M059J (cell line): ENCODE measurements at places on chromosomes 6 and 20. TPM values are rescaled to one million over a fixed set of nuclear protein-coding genes. Genes with fewer than 3 reads are reported as not detected.
A peak's percentile ranks its signal among the peaks of the same experiment; 100 is the strongest.

The SNPH gene
- total RNA-seq: 4.0 and 9.9 TPM in 2 replicates

The KIAA0408 gene
- total RNA-seq: 2.2 and 3.0 TPM in 2 replicates

The SMPDL3A gene
- total RNA-seq: 3.1 and 7.2 TPM in 2 replicates

The ABCC10 gene
- total RNA-seq: 11.7 and 16.5 TPM in 2 replicates

The GUCA1A gene
- not detected in 2 replicates for total RNA-seq

The VIP gene
- not detected in 2 replicates for total RNA-seq

The SMLR1 gene
- total RNA-seq: not detected in 2 replicates

The HSPA1A gene
- 163 and 238 TPM in 2 replicates for total RNA-seq

The BPIFB2 gene
- not detected in 2 replicates for total RNA-seq

The BIRC7 gene
- total RNA-seq: not detected in 2 replicates

The DOK5 gene
- total RNA-seq: not detected in 2 replicates

GRCh38 chr20:50610212-50610718, 81.1 kb downstream of the RIPOR3 start:
- no peak for DNase-seq

DNA sequence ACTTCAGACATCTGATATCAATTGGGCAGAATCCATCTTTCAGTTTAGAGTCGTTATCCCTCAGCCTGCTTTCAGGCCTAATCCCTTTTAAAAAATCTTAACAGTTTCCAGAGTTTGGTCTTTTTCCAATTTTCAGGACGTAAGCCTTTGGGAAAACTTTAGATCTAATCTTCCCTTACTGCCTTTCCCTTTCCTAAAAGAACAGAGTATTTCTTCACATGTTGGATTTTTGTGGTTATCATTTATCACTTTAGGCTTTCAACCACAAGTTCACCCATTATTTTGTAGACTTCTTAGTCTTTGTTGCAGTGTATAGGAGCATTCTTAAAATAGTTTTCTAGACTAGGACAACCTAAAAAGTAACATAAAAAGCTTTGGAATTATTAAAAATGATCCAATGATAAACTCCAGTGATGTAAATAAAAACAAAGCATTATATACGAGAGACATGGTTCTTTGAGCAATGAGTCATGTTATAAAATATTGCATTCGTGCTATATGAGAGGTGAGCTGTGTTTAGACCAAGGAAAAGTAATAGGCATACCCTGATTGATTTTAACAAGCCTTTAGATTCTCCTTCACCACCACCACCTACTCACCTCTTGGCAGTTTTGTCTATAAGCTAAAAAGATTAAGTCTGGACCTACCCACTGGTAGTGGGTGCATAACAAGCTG, 90.4 kb upstream of the MCHR2 start:
- DNase-seq: peak; percentile 71

GRCh38 chr20:52619671-52620070, 352.5 kb upstream of the TSHZ2 start:
- no peak for DNase-seq

GRCh38 chr6:142692942-142693341, 252.0 kb downstream of the HIVEP2 start:
- peak; percentile 96 for DNase-seq

DNA sequence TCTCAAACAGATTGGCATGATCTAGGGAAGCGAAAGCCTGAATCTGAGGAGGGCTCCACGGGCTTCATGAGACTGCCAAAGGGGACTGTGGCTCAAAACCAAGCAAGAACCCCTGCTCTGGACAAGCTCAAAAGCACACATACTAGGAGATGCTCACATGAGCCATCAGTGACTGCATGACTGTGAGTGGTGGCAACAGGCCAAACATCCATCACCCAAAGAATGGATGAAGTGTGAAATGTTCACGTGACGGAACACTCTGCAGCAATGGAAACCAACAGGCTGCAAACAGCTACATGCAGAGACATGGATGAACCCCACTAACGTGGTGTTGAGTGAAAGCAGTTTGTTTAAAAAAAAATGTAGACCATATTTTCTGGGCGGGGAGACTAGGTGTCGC, 136.3 kb downstream of the PREX1 start:
- no peak for DNase-seq

GRCh38 chr6:162940426-162940825, 212.7 kb downstream of the PACRG start:
- DNase-seq: no peak

DNA sequence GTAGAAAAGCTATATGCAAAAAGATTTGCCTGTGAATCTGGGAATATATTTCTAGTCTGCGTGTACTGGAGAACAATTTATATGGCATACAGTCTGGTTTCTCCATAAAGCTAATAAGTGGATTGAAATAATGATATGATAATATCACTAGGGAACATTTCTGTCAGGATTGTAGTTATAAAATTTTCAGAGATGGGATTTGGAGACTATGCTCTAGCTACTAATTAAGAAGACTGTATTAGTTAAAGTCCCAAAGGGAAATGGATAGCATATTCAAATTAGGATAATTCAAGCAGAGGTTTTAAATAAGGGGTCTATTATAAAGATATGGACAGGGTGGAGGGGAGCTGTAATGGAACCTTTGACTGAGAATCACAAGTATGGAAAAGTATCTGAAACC, 7.2 kb upstream of the STX11 start:
- no peak for DNase-seq

DNA sequence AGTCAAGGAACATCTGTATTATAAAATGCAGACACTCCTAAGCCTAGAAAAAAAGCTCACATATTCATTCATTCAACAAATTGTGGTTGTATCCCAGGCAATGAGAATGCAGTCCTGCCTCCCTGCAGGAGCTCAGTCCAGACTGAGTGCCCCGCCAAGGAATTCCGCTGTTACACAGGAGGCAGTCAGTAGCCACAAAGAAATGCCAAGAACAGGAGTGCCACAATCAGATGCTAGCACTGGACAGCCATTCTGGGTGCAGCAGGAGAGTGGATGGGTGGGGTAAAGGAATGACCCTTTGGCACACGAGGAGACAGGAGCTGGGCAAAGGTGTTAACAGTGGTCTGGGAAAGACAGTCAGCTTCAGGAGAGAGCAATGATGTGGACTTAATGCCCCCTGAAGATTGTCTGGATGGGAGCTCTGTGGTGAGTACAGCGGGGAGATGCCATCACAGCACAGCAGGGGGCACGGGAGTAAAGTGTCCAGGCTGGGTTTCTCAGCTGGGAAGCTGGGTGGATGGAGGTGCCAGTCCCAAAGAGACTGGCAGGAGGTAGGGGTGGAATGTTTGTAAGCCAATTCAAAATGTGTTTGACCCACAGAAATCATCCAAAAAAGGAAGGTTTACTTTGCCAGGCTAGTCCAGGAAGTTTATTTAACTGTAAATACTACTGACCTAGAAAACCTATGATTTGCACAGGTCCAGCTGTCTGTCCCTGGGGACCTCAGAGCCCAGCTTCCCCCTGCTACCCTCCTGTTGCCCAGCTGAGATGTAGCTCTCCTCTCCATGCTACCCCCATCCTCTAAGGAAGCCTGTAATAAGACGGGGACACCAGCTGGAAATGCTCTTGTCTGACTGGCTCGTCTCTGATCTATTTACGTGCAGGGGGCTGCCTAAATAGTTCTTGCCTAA, 84.1 kb downstream of the SLC23A2 start:
- DNase-seq: peak; percentile 53

DNA sequence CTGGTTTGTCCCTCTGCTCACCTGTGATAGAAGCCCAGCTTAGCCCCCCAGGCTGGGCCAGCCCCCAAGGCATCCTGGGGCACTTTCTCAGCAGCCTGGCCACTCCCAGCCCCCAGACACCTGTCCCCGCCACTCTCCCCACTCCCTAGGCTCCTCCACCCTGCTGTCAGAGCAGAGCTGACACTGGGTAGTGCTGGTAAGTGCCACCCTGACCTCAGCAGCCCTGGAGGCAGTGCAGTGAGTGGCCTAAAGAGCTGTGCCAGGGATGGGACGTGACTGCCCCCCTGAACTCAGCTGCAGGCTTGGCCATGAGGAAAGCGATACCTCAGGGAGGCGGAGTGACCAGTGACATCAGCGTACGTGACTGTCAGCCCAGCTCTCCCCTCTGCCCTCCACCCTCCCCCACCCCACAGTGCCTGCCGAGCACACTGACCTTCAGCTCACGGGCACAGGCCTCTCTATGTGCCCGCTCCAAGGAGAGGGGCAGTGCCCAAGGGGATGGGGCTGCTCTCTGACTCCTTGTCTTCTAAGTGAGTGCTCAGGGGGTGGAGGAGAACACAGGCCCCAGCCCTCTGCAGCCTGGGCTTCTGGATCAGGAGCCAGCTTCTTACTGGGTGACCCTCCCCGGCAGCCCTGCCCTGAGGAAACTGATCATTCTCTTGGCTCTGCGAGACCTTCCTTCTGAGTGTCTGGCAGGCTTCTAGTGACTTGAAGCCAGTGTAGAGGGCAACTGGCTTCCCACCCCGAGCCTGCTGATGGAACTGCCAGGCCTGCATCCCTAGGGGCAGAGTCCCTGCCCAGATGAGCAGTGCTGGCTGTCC, 172.7 kb downstream of the MRPL14 start:
- no peak for DNase-seq

- DNase-seq: peak; percentile 26
Measured at GRCh38 chr6:100453701-100454521, 10.8 kb downstream of the SIM1 start.

GRCh38 chr6:160055813-160056212, 65.8 kb upstream of the SLC22A1 start:
- DNase-seq: no peak

DNA sequence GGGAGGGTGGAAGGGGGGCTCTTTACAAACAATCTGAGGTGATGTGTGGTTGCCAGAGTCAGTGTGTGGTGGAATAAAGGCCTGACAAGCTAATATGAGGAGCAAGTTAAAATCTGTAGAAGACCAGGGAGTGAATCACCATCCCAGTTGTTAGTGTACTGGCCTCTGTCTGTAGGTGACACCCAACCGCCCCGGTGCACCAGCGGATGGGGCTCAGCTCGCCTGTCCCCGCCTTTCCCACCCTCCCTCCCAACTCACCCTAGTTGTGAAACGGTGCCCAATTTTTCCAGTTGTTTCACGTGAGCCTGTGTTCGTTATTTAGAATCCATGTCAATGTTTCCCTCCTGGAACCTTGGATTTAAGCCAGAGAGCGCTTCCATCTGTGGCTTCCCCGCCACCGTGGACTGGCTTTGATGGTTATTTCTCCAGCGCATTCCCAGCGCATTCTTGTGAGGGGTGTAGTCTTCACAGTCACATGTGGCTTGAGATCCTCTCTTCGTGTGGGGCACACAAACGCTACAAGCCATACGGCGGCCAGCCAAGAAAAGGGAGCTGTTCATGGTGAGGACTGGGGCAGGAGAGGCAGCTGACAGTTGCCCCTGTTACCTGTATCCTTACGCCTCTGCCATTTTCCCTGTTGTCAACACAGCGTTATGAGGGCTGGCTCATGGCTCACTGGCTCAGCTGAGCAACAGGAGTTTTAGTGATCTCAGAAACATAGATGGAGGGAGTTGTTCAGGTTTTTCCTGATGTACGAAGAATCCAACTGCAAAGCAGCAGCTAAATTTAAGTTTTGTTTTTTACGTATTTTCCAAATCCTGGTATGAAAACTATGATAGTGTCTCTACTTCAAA, 137.6 kb downstream of the ZDHHC14 start:
- no peak for DNase-seq

GRCh38 chr20:21272679-21273078, 30.5 kb upstream of the XRN2 start:
- no peak for DNase-seq

GRCh38 chr6:101150226-101150625, 243.3 kb upstream of the GRIK2 start:
- DNase-seq: no peak

DNA sequence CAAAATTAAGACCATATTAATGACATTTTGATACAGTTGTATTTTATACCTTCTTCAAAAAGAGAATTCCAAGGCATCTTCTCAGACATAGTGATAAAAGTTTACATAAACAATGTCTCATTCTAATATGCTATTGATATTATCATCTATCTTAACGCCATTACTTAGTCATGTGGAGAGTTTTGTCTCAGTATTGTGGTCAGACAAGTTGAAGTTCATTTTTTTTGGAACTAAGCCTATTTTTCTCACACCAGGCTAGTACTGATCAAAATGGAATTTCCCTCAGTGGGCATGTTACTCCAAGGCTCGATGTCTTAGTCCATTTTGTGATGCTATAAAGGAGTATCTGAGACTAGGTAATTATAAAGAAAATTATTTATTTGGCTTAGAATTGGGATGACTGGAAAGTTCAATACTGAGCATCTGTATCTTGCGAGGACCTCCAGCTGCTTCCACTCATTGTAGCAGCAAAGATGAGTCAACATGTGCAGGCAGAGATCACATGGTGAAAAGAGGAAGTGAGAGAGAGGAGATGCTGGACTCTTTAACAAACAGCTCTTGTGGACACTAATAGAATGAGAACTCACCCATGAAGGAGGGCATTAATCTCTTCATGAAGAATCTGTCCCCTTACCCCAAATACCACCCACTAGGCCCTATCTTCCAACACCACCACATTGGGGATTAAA, 825.5 kb upstream of the MANEA start:
- no peak for DNase-seq

DNA sequence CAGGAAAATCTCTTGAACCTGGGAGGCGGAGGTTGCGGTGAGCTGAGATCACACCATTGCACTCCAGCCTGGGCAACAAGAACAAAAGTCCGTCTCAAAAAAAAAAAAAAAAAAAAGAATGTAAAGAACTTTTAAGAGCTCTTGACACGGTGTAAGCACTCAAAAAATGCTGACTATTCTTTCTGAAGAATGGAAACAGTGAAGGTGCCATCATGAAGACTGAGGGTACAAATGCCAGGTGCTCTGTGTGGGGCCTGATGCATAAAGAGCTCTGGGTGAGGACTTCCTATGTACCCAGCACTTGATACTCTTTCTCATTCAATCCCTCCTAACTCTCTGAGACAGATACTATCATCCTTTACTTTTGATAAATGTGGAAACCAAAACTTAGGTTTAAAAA, 45.0 kb upstream of the ENPP5 start:
- no peak for DNase-seq

DNA sequence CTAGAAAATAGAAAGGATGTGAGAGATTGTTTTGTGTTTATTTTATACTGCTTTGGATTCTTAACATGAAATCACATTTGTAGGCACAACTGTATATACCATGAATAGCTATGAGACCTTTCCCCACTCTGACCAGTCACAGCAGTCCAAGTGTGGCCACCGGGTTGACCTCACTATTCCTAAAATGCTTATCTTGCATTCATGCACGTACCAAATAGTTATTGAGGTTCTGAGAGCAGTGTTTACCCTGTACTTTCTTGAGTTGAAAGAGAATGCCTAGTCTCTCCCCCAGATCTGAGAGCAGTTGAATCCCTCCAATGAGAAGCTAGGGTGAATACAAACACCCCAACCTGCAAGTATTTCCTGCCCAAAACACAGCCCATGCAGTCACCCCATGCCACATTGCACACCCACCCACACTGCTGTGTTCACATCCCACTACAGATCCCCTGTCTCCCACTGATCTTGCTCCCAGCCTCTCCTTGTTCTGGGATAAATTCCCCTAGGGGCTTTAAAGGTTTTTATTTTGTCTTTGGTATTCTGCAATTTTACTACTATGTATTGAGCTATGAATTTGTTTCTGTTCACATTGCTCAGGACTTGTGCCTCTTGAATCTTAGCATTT, 51.6 kb downstream of the GOPC start:
- no peak for DNase-seq

DNA sequence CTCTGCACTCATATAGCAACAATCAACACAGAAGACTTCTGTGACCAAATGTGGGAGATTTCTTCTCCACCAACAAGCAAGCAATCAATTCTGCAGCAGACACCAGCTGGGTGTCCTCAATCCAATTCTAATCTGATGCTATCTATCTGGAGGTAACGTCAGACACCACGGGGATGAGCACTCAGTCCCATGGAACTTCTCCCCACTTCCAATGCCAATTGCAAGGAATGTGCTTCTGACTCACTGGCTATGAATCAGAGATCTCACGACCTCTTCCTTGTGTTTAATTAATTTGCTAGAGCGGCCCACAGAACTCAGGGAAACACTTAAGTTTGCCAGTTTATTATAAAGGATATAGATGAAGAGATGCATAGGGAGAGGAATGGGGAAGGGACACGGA, 103.5 kb upstream of the SIRPG start:
- peak; percentile 91 for DNase-seq
